ENCODE measurements at places on chromosomes 11 and 22. TPM values are rescaled to one million over a fixed set of nuclear protein-coding genes. Genes with fewer than 3 reads are reported as not detected.

The SF3A1 gene
- total RNA-seq: 14.6 TPM

The PTGDR2 gene
- total RNA-seq: under 0.01 TPM

The ATP5MG gene
- 95.6 TPM for total RNA-seq

DNA sequence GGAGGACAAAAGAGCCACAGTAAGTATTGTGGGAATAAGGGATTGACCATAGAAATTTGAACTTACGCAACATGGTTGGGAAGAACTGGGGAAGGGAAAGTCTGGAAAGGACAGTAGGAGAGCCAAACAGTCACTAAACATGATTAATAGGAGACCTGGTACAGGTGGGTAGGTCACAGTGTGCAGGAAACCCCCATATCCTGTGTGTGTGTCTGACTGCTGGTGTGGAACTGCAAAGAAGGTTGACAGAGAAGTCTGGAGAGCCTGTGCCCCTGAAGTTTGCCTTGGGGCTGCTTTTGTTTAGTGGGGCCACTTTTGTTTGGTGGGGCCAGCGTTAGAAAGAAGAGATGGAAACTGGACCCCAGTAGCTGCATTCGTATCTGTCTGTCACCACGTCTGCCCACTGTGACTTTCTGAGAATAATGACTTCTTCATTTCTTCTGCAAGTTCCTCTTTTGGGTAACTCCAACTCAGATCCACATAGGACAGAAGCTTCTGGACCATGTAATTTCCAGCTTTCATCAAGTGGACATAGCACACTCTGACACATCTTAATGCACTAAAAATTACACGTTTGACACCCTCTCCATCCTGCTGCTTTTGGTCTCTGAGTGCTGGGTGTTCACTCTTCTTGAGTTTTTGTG is 126.8 kb upstream of the RAG2 start:
- DNase-seq: no peak

The HYLS1 gene
- 6.9 TPM for total RNA-seq

The PLEKHB1 gene
- 0.22 TPM for total RNA-seq

DNA sequence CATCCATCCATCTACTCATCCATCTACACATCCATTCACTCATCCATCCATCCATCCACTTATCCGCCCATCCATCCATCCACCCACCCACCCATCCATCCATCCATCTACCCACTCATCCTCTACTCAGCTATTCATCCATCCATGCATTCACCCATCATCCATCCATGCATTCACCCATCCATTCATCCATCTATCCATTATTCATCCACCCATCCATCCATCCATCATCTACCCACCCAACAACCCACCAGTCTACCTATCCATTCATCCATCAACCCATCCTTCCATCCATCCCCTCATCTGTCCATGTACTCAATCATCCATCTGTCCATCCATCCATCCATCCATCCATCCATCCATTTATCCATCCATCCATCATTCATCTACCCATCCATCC is 972.7 kb downstream of the BRD1 start:
- DNase-seq: no peak

DNA sequence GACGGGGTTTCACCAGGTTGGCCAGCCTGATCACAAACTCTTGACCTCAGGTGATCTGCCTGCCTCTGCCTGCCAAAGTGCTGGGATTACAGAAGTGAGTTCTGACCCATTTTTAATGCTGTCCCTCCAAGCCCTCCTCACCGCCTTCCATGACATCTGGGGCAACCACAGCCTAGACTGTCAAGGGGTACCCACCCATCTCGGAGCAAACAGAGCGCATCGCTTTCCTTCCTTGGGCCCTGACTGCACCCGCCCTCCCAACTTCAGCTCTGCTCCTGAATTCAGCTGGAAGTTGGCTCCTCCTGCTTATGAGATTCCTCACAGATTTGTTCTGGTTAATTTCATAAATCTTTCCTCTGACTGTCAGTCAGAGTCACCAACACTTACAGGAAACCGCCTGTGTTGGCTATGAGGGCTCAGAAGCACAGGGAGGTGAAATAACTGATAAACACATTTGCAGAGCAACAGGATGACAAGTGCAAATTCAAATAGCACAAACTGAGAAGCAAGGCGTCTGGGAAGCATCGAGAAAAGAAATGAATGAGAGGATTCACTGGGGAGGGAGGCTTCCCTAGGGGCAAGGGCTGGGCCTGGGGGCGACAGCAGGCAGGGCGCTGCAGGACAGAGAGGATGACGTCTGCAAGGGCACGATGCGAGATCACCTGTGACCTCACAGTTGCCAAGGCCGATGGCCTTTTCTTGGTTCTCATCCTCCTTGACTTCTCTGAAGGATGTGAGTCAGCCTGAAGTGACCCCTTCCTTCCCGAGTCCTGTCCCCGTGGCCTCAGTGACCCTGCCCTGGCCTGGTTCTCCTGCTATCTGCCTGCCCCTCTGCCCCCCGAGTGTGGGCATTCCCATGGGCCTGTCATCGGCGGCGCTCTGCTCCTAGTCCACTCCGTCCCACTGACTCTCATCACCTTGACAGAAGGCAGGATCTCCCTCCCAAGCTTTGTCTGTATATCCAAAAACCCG is 6.1 kb downstream of the IFT27 start:
- DNase-seq: no peak

The OR51E1 gene
- not detected for total RNA-seq

The TMEM151A gene
- not detected for total RNA-seq

DNA sequence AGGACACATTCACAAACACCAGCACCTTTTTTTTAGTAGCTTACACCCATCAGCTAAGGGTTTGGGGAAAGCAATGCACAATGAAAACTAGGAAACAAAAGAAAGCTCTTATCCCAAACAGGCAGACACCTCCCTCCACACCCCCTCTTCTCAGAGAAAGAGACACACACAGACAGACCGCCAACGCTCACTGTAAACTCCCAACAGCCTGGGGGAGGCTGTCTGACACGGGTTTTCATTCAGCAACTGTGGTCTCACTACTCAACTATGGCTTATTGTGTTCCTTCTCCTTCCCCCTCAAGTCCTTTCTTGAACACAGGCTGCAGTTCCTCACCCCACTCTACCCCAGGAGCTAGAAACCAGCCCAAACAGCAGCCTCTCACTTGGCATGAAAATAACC is 123.4 kb downstream of the C11orf58 start:
- no peak for DNase-seq

- DNase-seq: peak; percentile 7
Observed at GRCh38 chr11:28799316-28799715, 691.1 kb downstream of the METTL15 start.

DNA sequence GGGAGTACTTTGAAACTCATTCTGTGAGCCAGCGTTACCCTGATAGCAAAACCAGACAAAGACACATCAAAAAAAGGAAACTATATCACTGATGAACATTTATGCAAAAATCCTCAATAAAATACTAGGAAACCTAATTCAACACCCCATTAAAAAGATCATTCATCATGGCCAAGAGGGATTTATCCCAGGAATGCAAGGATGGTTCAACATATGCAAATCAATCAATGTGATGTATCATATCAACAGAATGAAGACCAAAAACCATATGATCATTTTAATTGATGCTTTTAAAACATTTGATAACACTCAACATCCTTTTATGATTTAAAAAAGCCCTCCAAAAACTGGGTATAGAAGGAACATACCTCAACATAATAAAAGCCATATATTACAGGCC is 19.8 kb downstream of the RRP8 start:
- no peak for DNase-seq

DNA sequence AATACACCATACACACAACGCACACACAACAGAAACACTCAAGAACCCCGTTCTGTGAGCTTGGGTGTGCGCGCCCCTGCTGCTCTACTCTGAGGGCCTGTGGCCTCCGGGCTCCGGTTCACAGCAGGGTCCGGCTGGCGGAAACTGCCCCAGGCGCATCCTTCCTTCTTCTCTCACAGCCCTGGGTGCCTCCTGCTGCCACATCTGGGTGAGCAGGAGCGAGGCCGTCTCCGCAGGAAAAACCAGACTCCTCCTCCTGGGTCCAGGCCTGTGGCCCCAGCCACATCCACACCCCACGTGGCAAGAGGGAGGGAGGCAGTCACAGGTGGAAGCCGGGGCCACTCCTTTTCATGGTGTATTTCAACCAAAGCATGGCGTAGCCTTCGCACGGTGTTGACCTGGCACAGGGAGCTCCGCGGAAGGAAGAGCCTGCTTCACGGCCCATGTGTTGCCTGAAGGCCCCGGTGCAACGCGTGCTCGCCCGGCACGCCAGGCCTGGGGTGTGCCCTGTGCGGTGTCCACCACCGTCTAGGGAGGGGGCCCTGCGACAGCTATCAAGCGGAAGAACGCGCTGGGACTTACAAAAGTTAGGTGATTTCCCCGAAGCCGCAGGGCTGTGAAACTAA is 1502.7 kb downstream of the TBC1D22A start:
- DNase-seq: no peak

The P4HA3 gene
- total RNA-seq: 36.3 TPM

DNA sequence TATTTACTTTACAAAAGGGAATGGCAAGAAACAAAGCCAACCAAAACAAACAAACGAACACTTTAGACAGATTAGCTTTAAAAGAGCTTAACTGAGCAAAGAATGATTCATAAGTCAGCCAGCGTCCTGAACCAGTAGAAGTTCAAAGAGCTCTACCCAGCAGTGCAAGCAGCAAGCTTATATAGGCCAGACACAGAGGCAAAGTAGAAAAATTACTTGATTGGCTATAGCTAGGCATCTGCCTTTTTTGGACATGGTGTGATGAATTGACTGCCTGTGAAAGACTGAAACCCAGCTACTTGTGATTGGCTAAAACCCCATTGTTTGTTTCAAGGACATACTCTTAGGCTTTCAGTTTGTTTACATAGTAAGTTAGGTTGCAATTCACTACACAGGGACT is 2120.0 kb upstream of the RAG2 start:
- DNase-seq: no peak

All from lung microvascular endothelial cell (primary cell).